DMS53 (cell line): ENCODE measurements at places on chromosomes 2 and 18.

DNA sequence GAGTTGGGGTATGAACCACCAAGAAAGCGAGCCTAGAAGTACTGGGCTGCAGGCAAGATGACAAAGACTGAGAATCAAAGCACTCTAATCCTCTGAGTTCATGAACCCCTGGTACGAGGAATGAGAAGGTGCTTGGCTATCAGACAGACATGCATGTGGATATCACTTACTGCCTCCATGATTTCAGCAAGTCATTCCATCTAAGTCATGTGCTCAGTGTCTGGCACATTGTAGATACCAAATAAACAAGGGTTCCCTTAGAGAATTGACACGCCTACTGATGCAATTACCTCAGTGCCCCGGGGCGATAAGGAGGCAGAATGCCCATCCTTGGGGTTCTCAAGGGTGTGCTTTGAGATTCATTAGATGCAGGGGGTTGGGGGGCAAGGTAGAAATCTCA is 125.6 kb upstream of the PKDCC start:
- peak; percentile 27 for DNase-seq

GRCh38 chr2:144518748-144519596 is 947 bp downstream of the ZEB2 start:
- DNase-seq = no peak

DNA sequence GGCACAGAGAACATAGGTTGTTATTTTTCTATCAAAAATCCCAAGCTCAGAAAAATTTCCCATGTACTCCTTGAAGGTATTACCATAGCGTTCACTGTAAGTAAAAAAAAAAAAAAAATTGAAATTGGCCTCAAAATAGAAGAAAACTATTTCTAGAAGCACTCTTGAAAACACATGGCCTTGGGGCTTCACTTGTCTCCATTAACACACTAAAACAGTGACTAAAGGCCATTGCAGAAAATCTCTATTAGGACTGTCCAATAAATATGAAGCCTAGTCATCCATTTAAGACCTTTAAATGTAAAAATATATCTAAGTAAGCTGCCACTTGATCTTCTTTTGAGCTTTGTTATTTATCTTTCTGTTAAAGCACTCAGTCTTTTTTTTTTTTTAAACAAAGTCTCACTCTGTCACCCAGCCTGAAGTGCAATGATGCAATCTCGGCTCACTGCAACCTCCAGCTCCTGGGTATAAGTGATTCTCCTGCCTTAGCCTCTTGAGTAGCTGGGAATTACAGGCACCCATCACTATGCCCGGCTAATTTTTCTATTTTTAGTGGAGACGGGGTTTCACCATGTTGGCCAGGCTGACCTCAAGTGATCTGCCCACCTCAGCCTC is 35.8 kb downstream of the CCDC68 start:
- peak; percentile 60 for DNase-seq

GRCh38 chr18:49645841-49646351 is 84.0 kb downstream of the LIPG start:
- DNase-seq = no peak

DNA sequence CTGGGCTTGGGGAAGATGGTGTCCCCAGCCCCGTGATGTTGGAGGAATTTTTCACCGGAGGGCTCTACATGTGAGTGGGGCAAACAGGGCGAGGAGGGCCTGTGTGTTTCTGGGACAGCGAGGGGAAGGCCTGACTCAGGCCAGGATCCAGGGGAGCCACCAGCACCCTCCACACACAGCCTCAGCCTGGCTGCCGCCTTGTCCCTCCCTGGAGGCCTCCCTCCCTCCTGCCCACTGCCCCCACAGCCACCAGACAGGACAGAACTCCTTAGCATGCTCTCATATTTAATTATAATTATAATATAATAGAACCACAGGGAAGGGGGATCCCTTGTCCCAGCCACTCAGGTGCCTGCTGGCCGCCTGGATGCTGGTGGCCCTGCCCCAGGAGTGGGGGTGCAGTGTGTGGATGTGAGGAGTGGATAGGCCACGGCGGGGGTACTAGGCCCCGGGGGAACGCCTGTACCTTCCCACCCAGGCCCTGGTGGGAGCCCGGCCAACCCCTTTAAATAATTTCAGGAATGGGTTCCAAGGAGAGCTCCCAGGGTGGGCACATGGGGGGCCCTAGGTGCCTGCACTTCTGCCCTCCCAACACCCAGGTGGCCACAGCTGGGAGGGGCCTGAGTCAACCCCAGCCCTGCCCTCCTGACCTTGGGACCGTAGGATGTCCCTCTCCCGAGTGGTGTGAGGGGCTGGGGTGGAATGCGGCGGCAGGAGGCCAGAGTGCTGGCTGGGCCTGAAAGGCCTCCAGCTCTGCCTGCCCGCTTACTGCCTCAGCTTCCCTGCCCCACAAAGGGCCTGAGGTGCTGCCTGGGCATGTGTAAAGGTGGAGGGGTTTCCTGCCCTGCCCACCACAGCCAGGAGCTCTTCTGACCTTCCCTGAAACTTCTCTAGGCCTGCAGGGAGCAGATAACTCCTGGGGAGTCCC is 8.8 kb downstream of the PDCD1 start:
- no peak for DNase-seq

DNA sequence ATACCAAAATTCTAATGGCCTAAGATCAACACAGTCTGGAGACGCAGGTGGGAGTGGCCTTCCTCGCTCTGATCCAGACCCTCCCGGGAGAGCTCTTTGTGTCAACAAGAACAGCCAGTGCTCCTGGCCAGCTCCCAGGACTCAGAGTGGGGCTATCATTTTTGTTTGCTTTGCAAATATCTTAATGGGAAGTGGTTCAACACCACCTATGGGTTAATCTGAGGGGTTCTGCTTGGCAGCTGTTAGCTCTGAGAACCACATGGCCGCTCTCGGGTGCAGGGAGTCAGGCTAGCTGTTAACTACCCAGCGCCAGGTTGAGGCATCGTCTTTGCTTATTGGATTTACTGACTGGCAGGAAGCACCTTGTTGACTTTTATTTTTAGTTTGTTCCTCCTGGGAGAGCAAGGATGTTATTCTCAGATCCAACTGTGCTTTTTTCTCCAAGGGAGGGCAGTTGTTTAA is 184.8 kb upstream of the SP5 start:
- DNase-seq = peak; percentile 94

GRCh38 chr2:233331536-233331935 is 22.8 kb upstream of the DGKD start:
- DNase-seq = no peak

DNA sequence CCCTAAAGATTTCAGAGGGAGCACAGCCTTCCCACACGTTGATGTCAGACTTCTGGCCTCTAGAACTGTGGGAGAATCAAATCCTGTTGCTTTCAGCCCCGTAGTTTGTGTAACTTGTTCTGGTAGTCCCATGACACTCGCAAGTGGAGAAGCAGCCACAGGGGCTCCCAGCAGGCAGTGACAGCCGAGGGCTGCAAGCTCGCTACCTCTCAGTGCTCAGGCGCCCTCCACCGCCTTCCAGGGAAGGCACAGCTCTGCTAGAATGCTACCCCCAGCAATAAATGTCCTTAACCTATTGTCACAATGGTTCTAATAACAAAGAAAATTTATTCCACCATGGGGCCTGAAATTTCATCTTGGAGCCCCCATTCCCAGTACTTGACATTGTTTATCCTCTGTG is 143.1 kb upstream of the ZNF236 start:
- DNase-seq = no peak

DNA sequence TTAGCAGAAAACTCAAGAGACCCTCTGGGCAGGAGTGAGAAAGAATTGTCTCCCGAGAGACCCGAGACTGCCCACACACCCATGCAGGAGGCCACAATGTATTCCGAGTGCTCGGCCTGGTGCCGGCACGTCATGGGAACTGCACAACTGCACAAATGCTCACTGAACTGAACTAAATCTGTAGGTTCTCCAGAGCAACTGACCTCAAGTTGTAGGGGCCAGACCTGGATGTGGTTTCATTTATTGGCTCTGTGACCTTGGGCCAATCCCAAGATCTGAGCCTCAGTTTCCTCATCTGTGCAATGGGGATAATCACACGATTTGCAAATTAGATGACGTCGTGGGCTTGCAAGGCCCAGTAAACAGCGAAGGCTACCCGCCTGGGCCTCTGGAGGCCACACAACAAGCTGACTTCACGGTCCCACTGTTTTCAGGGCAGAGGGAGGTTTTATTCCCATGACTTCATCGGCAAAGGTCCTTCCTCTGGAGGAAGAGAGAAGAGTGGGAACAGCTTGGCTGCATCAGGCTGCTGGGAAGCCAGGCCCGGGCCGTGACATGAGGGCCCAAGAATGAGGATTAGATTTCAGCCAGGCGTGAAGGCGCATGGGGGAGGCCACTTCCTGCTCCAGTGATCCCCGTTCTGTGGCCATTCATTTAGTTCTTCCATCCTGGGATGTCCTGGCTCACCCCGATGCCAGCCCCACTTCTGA is 3.6 kb upstream of the ERFE start:
- DNase-seq = peak; percentile 80

DNA sequence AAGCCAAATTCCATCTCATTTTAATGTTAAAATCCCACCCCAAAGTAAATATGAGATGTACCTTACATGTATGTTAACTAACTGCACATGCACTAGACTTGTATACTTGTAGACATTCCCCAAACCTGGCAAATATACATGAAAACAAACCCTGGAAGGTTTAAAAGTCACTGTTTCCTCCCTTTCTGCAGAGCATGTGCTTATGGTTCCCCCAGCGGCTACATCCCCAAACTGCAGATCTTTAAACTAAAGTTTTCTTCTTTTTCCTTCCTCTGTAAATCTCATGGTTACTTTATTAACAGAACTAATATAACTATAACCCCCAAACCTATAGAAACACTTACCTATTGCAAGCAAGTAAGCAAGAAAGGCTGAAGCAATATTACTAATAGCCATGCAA is 731.5 kb downstream of the LRP1B start:
- DNase-seq = peak; percentile 3

DNA sequence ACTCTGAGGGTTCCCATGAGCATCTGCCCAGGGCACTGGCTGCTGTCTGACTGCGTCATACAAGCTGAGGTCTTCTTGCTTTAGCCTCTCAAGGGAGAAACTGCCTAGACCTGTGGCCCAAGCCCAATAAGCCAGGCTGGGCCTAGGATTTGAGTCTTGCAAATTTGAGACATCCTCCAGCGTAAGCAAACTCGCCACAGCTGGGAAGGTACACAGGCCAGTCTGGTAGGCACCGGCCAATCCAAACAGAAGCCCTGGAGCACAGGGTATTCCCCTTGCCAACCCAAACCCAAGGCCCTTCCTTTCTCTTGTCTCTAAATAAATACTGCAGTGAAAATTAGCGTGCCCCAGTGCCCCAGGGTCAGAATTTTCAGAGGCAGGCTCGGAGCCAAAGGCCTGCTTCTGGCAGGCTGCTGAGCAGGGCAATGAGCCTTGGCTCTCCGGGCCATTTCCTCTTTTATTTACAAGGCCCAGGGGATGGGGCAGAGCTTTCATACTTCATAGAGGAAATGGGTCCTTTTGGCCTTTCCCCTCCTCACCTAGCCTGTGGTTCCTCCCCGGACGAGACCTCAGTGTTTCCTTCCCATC is 33.3 kb downstream of the POLR1A start:
- DNase-seq = no peak

DNA sequence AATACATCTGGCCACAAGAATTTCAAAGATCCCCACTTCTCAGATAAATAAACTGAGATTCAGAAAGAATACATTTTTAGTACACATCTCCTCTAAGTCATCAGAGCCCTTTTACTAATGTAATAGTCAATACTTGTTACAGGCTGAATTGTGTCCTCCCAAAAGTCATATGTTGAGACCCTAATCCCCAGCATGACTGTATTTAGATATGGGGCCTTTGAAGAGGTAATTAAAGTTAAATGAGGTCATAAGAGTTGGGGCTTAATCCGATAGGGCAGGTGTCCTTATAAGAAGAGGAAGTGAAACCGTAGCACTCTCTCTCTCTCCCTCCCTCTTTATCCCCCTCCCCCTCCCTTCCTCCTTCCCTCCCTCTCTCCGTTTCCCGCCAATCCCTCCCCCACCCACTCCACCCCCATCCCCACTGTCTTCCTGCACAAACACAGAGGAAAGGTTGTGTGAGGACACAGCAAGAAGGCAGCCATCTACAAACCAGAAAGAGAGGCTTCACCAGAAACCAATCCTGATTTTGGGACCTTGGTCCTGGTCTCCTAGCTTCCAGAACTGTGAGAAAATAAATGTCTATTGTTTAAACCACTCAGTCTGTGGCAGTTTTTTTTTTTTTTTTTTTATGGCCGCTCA is 66.6 kb upstream of the ZNF397 start:
- peak; percentile 88 for DNase-seq

GRCh38 chr2:73914667-73915066 is 12.0 kb upstream of the DGUOK start:
- no peak for DNase-seq

DNA sequence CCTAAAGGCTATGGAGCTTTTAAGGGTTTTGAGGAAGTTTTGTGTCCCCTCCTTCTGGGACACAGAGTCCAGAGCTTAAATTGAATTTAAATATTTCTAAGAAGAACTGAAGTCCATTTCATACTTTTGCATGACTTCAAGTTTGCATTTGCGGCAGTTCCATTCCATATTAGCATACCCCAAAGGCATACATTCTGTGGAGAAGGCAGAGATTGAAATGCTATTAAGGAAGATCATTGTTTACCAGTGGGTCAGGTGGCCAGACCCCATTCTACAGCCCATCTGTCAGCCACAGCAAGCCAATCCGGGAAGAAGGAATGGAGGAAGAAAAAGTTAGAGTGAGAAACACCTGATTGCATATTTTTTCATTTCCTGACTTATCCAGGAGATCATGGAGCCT is 75.0 kb downstream of the DNAH7 start:
- no peak for DNase-seq

DNA sequence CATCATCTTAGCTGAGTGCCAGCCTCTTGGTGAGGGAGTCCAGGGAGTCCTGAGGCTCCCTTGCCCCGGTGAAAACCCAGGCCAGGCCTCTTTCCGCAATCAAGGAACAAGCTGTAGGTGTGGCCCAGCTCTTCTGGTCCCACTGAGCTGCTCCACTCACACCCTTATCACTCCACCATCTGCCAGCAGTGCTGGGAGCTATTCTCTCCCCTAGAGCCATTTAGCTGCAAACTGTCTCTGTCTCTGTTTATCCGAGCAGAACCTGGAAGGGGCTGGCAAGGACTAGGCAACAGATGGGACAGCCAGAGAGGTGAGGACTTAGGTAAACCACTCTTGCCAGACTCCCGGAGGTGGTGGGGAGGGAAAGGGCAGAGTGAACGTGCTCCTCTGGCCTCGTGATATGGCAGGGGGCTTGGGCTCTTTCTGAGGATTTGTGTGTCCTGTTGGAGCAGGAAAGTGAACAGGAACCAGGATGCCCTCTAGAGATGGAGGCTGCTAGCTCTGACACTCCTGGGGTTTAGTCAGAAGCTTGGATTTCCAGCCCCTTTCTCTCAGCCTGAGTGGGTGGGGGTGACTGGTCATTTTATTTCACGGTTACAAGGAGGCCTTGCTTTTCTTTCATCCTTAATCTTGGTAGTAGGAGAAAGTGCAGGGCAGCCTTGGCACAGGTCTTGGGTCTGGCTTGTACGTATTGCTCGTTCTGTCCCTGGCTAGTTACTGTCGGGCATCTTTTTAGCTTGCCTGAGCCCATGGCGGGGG is 19.6 kb downstream of the B3GNT2 start:
- DNase-seq = no peak
